Right lung (tissue), 10 donors: ENCODE measurements at places on chromosomes 5 and 9. TPM values are rescaled to one million over a fixed set of nuclear protein-coding genes. Genes with fewer than 3 reads are reported as not detected.

GRCh38 chr5:36073595-36074216 is 7.0 kb upstream of the UGT3A2 start:
- no peak for DNase-seq

DNA sequence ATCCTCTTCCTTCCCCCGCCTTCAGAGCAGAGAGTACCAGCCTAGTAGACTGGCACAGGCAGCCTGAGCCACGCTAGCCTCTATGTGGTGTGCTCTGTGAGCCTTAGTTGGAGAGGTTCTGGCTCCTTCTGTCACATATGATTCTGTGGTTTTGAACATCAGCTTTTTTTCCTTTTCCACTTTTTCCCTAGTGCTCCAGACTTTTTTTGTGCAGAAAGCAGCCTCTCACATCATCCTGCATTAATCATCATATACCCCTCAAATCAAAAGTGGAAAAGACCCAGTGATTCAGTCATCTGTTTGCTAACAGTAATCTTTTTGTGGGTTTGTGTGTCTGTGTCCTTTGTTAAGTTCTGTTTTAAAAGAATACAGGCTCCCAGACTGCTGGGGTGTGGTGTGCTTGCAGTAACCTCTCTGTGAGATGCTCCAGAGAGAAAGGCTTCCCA is 663.9 kb upstream of the RGMB start:
- no peak for DNase-seq

GRCh38 chr9:7561527-7562080 is 238.0 kb downstream of the DMAC1 start:
- DNase-seq, result no peak

GRCh38 chr9:72039532-72039931 is 20.9 kb downstream of the C9orf57 start:
- no peak for DNase-seq

GRCh38 chr9:127850286-127850830 is 4.1 kb downstream of the ENG start:
- no peak for DNase-seq

- no peak for DNase-seq
Measured at GRCh38 chr9:27572061-27572460, 1.2 kb downstream of the C9orf72 start.

GRCh38 chr9:88544245-88544644 is 9.3 kb downstream of the NXNL2 start:
- DNase-seq, result no peak

DNA sequence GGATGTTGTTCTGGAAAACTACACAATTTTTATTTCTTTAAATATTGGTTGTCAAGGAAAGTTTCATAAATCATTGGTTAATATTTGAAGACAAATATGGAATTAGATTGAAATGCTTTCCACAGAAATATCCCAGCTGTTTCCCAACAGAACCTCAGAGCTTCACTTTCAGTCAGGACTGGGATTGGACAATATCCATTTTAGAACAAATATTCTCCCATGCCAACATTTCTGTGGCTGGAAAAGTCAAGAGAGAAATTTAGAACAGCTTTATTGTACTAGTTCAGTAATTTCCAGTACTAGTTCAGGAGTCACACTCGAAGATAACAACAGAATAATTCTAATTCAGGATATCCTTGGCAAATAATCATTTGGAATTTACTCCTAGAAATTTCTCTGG is 116.1 kb upstream of the TUT7 start:
- no peak for DNase-seq

GRCh38 chr9:95317893-95318211 is 343 bp upstream of the FANCC start:
- no peak for DNase-seq

- DNase-seq, result no peak
Measured at GRCh38 chr5:123350742-123351141, 72.5 kb downstream of the CEP120 start.

DNA sequence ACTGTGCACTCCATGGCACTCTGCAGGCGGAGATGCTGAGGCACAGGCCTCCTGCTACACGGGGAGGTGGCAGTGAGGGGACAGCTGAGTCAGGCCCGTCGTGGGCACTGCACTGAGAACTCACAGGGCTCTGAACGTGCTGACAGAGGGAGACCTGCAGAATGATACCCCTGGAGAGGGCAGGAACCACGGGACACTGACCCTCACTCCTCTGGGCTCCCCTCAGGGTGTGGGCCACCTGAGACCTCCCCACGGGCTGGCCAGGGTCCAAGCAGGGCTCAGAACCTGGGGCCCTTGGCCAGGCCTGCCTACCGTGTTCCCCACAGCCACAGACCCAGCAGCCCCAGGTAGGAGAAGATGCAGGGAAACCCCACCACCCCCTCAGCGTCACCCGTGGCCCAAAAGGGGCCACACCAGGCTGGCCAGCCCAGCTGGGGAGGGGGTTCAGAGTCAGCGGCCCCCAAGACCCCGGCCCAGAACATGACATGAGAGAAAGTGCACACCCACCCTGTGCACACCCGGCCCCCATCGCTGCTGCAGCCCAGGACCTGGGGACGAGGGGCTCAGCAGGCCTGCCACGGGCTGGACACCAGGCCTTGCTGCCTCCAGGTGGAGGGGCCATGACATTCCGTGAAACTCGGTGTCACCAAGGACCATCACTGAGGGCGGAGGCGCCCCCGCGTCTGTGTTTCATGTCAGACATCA is 30.9 kb downstream of the GLT6D1 start:
- DNase-seq, result no peak

DNA sequence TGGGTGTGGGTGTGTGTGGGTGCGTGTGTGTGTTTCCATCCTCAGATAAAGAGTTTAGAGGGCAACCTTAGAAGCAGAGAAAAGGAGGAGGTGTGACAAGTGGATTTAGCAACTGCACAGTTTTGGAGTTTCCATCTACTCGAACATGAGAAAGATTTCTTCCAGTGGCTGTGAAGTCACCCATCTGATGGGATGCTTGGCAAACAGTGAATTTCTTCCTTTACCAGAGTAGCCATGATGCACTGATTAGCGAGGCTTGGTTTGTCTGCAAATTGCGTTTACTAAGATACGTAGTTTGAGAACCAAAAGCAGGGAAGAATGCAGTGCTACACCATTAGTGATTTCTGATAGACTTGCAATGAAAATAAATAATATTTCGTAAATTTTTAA is 791 bp upstream of the STARD4 start:
- no peak for DNase-seq

Gene SPEF2
- 52.5 TPM for polyA plus RNA-seq

Gene ZBED3
- polyA plus RNA-seq, result 25.1 TPM

Gene OR1B1
- not detected for polyA plus RNA-seq

Gene TRMT10B
- 22.8 TPM for polyA plus RNA-seq

Gene SPAAR
- 4.2 TPM for polyA plus RNA-seq
